ENCODE measurements at places on chromosomes 12 and 14. TPM values are rescaled to one million over a fixed set of nuclear protein-coding genes. Genes with fewer than 3 reads are reported as not detected.

- no peak for DNase-seq
Observed at GRCh38 chr12:78407722-78408121, 456.9 kb upstream of the SYT1 start.

DNA sequence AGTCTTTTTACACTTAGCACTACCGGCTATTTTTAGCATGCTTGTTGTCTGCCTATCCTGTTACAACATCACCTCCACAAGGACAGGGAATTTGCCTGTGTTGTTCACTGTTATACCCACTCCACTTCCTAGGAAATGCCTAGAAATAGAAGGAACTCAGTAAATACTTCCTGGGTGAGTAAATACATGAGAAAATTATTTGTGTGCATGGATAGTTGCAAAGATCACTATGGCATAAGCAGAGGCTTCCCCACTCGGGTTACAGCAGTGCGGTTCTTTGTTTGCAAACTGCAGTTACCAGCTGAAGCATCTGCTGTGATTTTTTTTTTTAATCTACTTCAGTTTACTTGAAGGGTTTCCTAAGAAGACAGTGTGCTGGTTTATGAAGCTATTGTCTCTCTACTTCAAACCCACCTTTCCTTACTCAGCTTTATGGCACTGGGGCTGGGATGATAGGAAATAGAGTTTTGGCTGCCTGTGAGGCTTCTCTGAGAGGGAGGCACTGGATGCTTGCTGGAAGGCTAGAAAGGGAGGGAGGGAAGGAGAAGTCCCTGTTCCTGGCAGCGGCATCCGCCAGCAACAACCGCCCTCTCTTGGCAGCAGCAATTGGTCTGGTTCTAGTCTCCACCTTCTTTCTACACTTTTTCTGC lies 29.0 kb downstream of the PDE6H start:
- no peak for DNase-seq

DNA sequence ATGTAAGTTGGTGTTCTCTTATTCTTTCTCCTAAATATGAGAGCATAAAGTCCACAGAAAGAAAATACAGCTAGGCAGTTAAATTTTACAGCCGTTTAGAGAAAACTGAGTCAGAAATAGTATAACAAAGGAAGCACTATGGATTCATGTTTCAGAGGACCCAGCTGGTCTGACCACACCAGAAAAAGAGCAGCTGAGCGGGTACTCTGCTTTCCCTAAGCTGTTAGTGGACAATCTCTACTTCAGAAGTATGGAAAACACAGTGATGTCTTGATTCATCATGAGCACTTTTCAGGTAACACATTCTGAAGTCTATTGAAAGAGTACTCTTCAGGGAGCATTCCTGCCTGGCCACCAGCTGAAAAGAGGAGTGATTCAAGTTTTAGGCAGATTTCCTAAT lies 12.4 kb downstream of the PPM1H start:
- DNase-seq = no peak

The ASCL1 gene
- total RNA-seq = not detected

DNA sequence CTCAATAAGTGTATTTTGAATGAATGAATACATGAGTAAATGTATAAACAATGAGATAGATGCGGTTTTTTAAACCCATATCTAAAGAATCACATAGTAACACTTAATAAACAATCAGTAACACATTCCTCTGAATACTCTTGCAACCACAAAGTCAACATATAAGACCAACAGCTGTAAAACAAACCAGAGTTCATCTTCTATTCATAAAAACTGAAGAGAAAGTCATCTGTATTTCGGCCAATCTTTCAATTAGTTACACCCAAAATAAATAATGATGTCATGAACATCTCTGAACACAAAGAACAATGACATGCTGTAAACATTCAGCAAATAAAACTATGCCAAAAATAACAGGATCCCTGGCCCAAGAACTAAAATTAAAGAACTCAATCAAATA lies 47.2 kb downstream of the ARMH4 start:
- no peak for DNase-seq

GRCh38 chr12:26287671-26288381 lies 92.5 kb downstream of the SSPN start:
- DNase-seq = peak; percentile 39

DNA sequence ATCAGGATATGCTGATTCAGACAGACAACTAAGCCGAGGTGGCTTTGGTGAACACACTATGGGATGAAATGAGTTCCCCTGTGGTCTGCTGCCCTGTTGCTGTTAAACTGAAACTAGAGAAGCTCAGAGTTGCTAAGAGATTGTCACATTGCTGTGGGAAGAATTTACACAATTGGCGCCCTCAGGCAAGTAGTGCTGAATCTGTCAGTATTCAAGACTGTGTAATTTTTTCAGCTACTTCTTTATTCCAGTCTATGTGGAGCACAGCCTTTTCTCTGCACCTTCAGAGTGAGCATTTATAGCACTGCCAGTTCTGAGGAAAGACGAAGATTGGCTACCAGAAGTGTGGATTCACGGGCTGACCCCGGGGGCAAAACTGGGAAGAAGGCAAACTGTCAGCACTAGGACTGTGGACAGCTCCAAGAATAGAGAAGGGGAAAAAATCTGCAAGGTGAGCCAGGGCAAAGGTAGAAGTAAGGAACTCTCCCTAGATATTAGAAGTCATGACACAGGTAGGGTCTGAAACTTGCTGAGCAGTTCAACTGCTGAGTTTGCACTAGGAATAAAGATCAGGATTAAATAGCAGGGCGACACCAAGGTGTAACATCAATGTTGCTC lies 218.8 kb upstream of the TMPO start:
- DNase-seq = no peak

DNA sequence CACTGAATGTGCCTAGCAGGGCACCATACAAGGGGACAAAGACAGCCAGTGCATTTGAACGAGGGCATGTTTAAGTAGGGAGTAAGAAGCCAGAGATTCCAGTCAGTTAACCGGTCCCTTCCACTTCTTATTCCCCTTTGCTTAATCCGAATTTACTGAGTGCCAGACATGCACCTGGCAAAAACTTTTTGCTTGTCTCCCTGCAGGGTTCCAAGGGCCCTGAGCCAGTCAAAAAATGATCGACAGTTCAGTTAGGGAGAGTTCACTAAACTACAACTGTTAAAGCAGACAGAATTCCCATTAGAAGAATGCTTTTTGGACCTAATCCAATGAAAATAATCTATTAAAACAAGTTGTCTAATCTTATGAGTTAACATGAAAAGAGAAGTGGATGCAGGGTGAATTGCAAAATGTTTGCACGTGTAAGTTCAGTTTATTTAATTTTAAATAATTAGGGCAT lies 193.8 kb downstream of the TMTC2 start:
- no peak for DNase-seq

The TMEM132D gene
- not detected for total RNA-seq

DNA sequence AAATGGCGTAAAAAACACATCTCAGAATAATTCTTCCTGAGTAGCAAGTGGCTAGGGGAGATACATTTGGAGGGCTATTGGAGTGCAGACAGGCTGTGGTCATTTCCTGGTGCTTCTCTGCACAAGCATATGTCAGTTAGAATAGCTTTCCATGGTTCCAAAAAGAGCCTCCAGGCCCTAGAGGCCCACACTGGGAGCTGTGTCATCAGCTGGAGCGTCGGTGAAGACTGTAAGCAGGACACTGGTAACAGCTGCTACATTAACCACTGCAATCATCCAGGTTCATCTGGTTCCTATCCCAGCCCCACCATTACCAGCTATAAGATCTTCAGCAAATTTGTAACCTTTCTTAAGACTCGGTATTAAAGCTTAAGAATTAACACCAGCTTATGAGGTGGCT lies 31.7 kb upstream of the APPL2 start:
- no peak for DNase-seq

DNA sequence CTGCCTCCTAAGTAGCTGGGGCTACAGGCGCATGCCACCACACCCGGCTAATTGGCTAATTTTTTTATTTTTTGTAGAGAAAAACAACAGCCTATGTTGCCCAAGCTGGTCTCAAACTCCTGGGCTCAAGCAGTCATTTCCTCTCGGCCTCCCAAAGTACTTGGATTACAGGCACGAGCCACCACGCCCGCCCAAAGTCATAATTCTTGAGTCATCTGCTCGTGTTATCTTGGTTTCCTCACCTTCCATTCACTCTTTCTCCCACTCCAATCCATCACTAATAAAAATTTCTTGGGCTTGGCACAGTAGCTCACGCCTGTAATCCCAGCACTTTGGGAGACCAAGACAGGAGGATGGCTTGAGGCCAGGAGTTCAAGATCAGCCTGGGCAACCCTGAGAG lies 32.0 kb downstream of the ITGA7 start:
- DNase-seq = no peak

DNA sequence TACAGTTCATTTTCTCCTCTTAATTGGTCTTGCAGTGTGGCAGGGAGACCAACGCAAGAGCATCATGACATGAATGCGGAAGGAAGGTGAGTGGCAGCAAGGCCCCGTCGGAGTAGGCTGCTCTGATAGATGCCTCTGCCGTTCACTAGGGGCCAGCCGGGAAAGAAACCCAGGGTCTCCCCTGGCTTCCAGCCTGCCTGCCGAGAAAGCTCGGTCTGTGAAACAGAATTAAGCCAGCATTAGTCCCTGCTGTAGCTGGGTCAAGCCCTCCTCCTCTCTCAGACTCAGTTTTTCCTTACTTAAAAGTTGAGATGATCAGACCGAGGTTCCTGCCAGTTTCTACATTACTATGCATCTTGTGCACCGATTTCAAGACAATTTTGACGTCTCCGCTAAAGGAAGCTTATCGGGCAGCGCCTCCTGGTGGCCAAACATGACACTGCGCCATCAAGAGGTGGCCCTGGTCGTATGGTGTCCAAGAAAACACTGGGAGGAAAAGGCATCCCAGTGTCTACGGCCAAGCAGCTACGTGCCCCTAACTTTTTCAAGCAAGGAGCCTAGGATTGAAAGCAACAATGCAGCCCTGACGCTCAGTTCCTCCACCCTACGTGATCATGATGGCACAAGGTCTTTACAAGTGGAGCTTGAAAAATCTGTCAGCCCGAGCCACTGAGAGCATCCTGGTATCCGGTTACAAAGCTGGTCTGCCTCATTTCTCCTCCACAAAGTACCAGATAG lies 131.6 kb downstream of the KSR2 start:
- peak; percentile 66 for DNase-seq

GRCh38 chr12:123894823-123895345 lies 77.7 kb downstream of the CCDC92 start:
- no peak for DNase-seq

DNA sequence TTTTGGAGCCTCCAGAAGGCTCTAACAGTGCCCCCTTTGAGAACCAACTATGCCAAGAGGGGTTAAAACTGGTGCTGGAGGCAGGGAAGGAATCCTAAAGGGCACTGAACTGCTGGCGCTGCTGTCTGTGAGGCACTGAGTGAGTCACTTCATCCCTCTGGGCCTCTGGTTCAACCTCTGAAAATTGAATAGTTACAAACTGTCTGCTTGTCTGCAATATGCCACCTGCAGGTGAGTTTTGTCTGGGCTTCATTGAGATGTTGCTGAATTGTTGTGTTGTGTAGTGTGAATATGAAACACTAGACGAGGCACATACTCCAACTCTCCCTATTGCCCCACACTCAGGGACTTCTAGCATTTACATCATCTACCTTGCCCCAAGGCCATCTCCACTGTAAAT lies 68.0 kb downstream of the GRIN2B start:
- DNase-seq = no peak

The SINHCAF gene
- total RNA-seq = 146 TPM

- no peak for DNase-seq
Observed at GRCh38 chr12:76740501-76740900, 23.4 kb upstream of the ZDHHC17 start.

- DNase-seq = peak; percentile 63
Observed at GRCh38 chr12:1630133-1630826, 1.2 kb downstream of the WNT5B start.

- DNase-seq = no peak
Observed at GRCh38 chr12:1429980-1430379, 164.4 kb downstream of the FBXL14 start.

- no peak for DNase-seq
Observed at GRCh38 chr14:90060312-90060964, 1.4 kb upstream of the KCNK13 start.

DNA sequence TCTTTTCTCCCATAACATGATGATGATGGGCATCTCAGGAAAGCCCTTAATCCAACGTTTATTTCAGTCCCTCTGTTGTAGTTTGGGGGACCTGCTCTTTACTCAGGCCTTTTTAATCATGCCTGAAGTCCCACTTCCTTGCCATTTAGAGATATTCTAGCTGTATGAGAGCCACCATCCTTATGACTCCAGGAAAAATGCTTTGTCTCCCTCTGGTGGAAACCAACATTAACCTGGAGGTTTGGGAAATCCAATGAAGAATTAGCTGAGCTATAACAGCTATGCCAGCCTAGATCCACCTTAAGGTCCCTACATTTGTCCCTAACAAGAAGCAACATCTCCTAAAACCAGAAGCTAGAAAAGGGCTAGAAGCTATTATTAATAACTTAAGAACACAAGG lies 1399.1 kb downstream of the LRFN5 start:
- DNase-seq = no peak

DNA sequence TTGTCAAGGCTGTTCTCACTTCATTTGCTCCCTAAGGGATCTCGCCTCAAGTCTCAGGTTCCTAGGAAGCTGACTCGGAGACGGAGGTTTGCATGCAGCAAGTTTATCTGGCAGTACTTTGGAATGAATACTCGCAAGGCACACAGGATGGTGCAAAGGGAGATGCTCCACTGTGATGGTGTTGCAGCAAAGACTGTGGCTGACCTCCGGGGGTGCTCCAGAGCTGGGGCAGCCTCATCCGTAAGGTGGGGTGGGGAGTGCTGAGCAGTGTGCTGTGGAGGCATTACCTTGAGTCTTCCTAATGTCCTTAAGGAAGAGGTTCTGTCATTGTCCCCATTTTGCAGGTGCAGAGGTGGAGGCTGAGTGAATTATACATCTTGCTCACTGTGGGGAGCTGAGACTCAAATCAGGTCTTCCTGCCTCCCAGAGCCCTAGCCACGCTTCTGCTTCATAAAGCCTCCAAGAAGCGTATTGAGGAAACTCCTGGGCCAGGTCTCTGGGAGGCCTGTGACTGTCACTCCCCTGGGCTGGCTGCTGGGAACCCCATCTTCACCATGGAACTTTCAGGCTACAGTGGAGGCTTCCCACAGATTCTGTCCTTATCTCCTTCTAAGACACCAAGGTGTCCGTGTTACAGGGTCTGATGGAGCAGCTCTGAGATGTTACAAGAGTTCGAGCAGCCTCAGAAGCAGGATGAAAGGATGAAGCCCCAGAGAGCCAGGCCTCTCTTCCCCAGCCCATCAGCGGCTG lies 39.5 kb downstream of the GALNT16 start:
- DNase-seq = peak; percentile 10

The TAS2R20 gene
- total RNA-seq = 1.8 TPM

- peak; percentile 94 for DNase-seq
Observed at GRCh38 chr12:15977999-15978951, 67.1 kb downstream of the DERA start.

GRCh38 chr14:26870722-26871617 lies 273.1 kb upstream of the NOVA1 start:
- no peak for DNase-seq

The HOXC6 gene
- total RNA-seq = 5.7 TPM

The GALNT8 gene
- not detected for total RNA-seq

GRCh38 chr12:12600659-12601058 lies 11.0 kb upstream of the CREBL2 start:
- no peak for DNase-seq
